Colonic mucosa (tissue), 4 donors: ENCODE measurements at places on chromosomes 5 and 9.

DNA sequence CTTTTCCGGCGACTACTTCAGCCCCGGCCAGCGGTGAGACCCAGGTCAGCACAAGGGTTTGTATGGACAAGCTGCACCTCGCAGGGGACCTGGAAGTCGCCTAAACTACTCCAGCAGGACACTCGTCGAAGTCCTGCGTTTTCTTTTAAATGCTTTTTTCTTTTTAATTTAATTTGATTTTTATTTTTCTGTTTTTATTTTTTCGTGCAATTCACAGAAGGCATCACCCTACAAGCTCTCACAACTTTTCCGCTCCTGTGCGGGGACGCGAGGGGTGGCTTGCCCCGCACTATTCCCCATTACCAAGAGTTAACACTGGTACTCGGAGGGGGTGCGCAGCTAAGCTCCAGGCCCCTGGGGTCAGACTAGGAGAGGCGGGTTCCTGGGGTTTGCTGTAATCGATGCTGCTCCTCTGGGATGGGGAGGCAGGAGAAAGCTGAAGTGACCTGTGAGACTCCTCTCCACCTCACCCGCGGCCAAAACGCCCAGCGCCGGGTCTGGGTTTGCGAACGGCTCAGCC lies 1.3 kb downstream of the EDIL3 start:
- DNase-seq: peak; percentile 42

- peak; percentile 86 for DNase-seq
Measured at GRCh38 chr9:8857926-8858595, 1058.5 kb upstream of the DMAC1 start.

DNA sequence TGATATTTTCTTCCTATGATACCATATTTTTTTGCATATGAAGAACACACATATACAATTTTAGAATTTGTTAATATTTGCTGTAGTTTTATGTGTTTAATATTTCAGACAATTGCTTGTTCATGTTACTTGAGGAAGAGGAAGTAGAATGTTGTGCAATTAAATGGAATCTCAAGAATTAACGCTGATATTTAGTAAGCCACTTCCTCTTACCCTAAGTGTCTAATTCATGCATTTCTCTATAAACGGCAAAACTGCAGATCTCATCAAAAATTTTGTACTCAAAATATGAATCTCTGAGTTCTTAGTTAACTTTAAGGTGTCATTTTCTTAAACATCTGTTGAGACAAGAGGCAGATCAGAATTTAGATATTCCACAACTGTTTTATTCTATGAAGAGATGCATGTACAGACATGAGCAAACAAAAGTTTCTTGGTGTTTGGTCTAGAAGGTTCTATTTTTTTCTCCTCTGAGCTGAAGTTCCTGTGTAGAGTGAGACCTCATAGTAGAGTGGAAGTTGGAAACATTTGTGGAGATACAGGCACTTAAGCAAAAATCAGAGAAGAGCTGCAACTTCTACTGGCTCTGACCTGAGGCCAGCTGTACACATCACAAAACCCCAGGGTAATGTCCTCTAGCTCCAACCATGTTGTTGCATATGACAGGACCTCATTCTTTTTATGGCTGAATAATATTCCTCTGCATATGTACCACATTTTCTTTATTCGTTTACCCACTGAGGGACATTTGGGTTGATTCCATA lies 16.6 kb upstream of the TGFBI start:
- no peak for DNase-seq

- peak; percentile 29 for DNase-seq
Measured at GRCh38 chr5:171494452-171495121, 75.1 kb downstream of the FGF18 start.

DNA sequence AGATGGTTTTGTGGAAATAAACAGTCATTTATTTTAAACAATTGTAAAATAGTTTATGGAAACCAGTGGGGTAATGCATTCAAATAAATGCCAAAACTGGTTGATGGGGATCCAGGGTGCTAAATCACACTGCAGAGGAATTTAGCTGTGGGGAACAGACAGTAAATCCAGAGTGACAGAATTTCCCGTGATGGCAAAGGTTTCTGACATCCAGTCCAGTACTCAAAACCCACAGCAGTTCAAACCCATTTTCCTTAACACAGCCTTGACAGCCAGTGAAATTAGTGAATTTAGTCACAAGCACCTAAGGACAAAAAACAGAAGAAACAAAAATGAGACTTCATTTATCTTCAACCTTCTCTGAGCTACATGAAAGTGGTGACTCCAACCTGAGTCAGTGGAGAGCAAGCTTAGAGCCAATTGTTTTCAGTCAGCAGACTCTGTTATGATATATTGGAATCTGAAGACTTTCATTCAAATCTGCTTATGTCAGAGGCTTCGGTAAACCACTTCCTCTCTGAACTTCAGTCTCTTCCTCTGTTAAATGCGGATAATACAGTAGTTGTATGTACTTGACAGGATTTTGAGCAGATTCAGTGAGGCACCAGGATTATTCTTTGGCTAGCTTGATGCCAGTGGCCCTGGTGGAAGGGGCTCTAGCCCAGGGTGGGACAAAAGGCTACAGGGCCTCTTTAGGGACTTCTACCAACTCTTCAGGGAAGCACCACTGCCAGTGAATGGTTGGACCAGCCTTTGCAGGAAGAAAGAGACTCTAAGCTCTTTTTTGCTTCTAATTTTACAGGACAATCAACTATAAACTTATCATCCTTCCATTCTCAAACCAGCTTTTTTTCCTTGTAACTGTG lies 185.3 kb downstream of the MAPKAP1 start:
- DNase-seq: no peak

DNA sequence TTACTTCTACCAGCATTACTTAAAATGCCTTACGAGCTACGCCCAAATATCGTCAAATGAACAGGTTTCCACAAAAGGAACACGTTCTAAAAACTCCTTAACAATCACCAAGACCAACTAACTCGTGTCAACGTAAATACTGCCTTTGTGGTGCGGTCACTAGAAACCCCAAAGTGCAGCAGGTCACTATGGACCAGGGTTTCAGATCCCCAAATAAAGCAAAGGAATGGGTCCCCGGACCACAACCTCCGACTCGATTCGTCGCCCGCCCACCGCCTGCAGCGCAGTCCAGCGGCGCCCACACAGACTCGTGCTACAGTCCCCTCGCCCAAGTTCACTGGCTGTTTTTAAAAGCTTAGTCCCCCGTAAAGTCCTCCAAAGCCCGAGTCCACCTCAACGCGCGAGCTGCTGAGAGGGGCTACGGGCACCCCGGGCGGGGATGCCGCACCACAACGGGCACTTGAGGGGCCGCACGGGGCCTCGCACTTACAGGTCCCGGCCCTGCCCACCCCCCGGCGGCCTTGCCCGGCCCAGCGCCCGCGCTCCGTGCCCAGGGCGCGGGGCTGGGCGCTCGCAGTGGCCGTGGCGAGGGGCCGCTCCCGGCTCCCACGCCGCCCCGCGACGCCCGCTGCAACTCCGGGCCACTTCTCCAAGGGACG lies 1.1 kb downstream of the NFIB start:
- peak; percentile 47 for DNase-seq

- no peak for DNase-seq
Measured at GRCh38 chr5:137462265-137462590, 36.9 kb downstream of the SPOCK1 start.

DNA sequence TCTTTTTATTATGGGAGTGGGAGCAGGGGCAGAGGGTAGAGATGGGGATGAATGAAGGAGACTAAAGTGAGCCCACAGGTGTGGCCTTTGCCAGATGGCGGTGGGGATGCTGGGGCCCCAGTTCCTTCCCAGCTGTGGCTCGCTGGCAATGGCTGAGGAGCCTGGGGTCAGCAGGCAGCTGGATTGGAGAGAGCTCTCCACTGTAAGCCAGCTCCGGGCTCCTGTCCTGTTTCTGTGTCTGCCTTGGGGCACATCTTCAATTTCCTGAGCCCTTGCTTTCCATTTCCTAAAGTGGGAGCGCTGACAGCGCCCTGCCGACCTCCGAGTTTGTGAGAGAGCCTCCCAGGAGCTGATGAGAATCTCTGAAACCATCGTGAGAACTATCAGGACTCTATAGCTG lies 75.6 kb upstream of the SPRY4 start:
- DNase-seq: no peak

- DNase-seq: no peak
Measured at GRCh38 chr5:147393874-147394672, 115.8 kb downstream of the DPYSL3 start.

- no peak for DNase-seq
Measured at GRCh38 chr5:74321326-74321725, 319.2 kb downstream of the ENC1 start.

GRCh38 chr9:77020413-77021290 lies 1.2 kb downstream of the FOXB2 start:
- no peak for DNase-seq

DNA sequence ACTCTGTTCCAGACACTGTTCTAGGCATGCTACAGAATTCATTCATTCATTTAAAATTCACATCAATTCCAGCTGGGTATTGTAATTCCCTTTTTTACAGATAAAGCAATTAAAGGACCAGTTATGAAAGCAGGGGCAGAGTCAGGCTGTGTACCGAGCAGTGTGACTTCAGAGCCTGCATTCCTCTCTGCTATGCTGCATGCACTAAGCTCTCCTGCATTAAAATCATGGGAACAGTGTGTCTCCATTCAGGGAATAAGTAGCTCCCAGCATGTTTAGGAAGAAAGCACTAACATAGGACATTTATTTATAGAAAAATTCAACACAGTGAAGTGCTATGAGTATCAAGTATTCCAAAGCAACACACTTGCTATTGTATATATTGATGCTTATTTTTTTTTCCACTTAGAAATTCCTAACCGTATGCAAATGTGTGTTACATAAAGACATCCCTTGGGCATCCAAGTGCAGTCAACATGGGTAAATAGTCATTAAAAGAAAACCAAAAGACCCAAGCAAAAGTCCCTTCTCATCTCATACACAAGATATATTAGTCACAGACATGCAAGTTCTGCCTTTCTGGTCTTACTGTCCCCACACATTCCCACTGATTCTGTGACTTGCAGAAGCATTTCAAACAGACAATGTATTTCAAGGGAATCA lies 173.7 kb downstream of the GABRB2 start:
- DNase-seq: no peak

GRCh38 chr5:158116965-158117364 lies 258.0 kb upstream of the CLINT1 start:
- DNase-seq: no peak

DNA sequence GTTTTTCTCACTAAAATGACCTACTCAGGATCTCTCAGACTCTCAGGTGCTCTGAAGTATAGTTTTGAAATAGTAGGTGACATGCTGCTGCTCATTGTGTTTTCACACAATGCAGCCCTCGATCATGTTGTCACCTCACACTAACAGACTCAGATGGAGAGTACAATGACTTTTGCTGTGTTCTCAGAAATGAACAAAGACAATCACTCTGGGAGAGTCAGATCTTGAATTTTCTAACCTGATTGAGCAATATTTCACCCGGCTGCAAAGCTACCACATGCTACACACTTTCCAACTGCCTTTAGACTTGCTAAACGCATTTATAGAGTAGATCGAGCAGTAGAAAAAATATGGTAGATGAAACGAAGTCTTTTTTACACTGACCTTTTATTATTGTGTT lies 113.4 kb downstream of the ST8SIA4 start:
- no peak for DNase-seq

DNA sequence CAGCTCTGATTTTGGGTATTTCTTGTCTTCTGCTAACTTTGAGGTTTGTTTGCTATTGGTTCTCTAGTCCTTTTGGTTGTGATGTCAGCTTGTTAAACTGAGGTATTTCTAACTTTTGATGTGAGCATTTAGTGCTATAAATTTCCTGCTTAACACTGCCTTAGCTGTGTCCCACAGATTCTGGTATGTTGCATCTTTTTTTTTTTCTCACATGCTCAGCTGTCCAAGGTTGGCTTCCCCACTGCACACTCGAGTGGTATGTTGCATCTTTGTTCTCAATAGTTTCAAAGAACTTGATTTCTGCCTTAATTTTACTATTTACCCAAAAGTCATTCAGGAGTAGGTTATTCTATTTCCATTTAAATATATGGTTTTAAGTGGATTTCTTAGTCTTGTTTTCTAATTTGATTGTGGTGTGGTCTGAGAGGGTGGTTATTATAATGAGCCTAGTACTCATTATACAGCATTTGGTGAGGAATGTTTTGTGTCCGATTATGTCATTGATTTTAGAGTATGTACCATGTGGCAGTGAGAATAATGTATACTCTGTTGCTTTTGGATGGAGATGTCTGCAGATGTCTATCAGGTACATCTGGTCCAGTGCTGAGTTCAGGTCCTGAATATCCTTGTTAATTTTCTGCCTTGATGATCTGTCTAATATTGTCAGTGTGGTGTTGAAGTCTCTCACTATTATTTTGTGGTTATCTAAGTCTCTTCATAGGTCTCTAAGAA lies 42.2 kb upstream of the IFNE start:
- no peak for DNase-seq

DNA sequence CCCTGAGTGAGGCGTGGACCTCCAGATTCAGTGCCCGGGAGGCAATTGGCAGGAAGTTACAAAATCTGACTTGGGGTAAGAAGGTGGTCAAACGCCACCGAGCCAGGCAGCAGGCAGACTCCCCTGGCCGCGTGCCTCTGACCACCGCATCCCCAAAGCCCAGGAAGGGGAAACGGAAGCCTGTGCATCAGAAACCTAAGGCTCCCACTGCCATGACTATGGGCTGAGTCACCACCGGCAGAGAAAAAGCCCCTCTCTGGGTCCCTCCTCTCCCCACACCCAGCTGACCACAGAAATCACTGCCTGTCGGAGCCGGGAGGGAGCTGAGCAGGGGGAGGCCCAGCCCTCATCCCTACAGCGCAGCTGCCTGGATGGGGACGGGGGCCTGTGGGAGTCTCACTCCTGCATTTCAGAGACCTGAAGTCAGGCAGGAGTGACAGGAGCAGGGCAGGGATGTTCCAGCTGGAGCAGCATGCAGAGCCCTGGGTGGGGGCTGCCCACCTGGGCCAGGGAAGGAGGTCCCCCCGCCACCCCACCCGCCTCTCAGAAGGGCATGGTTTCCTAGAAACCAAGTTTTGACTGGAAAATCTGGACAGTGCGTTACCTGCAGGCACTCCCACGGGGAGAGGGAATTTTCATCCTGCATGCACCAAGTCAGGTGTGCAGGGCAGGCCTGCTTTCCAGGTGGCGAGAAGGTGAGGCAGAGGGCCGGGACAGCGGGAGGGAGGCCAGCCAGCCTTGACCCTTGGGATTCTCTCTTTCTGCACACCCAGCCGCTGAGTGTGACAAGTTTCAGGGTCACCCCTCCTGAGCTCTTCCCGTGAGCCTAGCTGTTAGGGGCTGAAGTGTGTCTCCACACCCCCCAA lies 68.2 kb downstream of the LRSAM1 start:
- peak; percentile 15 for DNase-seq

GRCh38 chr5:1235379-1235778 lies 10.2 kb downstream of the SLC6A18 start:
- DNase-seq: no peak

GRCh38 chr5:142316051-142316450 lies 8.8 kb downstream of the SPRY4 start:
- DNase-seq: no peak

DNA sequence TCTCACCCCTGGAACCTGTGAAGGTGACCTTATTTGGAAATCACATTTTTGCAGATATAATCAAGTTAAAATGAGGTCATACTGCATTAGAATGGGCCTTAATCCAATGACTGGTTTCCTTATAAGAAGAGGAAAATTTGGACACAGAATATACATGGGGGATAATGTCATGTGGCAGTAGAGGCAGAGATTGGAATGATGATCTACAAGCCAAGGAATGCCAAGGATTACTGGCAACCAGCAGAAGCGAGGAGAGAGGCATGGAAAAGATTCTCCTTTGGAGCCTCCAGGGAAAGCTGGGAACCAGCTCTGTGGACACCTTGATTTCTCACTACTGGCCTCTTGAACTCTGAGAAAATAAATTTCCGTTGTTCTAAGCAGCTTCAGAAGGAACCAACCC lies 20.2 kb upstream of the CEP78 start:
- DNase-seq: no peak
